ENCODE measurements at places on chromosomes 5 and 9.
A peak's percentile ranks its signal among the peaks of the same experiment; 100 is the strongest.

DNA sequence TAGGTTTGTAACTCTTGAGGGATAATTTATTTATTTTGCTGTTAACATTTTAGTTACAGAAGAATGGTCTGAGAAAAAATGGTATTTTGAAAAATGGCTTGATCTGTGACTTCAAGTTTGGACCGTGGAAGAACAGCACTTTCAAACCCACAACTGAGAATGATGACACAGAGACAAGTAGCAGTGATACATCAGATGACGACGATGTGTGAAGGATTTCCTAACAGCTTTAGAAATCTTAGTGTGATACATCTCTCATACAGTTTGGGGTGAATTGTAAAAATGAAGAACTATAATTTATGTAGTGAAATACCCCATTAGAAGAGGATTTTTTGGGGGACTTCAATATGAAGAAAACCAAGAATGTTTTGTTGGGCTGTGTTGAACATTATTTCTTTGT lies 88.7 kb downstream of the GPBP1 start:
- no peak for DNase-seq

DNA sequence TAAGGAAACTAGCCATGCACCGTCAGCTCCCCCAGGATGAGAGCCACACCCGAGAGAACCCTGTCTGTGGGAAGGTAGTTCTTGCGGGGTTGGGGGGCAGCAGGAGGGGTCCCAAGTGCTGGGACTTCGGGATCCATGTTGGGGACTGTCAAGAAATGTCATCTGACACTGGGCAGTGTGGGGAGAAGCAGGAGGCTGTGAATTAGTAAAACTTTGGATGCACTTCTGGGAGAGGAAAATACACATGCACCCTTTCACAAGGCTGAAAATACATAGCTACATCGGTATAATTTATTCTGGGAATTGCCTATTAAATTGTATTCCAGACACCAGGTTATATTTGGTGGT lies 109.6 kb upstream of the RPS23 start:
- DNase-seq: no peak

- DNase-seq: no peak
These were observed 374.9 kb downstream of the TLE1 start for GRCh38 chr9:81314490-81314889.

DNA sequence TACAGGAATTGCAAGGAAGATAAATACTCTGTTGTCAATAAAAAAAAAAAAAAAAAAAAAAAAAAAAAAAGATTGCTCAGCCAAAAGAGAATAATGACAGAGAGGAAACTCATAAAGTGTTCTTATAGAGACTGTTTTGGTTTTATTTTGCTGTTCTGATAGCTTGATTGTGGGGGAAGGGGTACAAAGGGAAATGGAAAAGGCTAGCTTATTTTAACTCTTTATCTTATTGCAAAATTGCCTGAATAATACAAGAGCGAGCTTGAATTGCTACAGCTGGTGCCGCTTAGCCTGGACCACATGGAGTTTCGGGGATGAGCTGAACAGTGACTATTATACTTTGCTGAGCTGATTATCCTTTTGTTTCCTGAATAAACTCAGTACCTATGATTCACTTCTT lies 31.0 kb upstream of the SHISAL2B start:
- no peak for DNase-seq

- DNase-seq: no peak
These were observed 125.3 kb downstream of the MCTP1 start for GRCh38 chr5:95159603-95160002.

DNA sequence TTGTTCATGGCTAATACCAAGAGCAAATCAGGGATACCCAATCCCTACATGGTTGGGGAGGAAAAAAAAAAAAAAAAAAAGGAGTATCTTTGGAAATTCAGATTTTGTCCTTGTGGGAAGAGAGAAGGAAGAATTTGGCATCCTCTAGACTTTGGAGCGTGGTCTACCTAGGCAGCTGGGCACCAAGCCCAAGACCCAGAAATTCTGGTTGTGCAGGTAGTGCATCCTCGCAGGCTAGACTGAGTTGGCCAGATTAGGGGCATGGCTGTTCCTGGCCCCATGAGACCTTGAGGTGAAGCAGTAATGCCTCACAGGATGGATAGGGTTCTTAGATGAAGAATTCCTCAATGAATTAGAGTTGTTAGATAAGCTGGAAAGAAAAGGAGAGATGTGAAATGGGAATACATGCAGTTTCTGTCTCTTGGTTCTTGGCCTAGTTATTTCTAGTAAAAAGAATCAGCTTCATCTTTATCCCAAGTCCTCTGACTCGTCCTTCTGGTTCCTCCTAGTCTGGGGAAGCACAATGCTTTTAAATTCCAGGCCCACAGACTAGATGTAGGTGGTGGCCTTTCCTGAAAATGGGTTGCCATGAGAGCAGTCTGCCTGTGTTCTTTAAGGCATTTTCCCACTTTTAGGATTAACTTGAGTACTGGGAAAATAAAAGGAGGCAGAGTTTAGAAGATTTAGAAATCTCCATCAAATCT lies 140.5 kb upstream of the RUSC2 start:
- no peak for DNase-seq

DNA sequence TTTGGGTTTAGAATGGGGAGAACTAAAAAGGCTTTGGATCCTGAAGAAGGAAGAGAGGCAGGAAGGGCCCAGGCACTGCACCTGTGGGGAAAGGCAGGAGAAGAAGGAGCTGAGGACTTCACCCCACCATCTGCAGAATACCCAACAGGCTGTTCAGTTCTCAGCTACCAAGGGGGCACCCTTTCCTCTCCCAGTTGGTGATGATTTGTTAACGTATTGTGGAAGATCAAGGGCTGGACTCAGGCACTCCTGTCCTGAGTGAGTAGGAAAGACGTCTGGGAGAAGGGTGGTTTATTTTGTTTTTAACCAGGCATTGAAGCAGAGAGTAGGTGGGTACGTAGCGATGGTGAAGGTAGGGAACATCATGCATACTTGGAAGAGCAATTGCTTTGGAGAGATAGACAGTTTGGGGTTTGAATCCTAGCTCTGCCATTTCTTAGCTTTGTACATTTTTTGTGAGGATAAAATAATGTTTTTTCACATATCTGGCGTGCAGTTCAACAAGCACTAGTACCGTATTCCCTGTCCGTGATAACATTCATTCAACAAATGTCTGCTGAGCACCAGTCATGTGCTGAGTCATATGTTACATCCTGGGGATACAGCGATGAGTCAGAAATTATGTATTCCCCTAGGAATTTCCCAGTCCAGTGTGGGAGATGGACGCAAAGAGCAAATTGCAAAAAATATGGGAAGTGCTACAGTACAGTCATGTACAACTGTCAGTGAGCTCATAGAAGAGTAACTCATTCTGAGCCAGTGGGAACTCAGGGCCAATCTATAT lies 2.1 kb downstream of the MSANTD3 start:
- no peak for DNase-seq

GRCh38 chr9:86464242-86464641 lies 110.0 kb upstream of the TUT7 start:
- no peak for DNase-seq

DNA sequence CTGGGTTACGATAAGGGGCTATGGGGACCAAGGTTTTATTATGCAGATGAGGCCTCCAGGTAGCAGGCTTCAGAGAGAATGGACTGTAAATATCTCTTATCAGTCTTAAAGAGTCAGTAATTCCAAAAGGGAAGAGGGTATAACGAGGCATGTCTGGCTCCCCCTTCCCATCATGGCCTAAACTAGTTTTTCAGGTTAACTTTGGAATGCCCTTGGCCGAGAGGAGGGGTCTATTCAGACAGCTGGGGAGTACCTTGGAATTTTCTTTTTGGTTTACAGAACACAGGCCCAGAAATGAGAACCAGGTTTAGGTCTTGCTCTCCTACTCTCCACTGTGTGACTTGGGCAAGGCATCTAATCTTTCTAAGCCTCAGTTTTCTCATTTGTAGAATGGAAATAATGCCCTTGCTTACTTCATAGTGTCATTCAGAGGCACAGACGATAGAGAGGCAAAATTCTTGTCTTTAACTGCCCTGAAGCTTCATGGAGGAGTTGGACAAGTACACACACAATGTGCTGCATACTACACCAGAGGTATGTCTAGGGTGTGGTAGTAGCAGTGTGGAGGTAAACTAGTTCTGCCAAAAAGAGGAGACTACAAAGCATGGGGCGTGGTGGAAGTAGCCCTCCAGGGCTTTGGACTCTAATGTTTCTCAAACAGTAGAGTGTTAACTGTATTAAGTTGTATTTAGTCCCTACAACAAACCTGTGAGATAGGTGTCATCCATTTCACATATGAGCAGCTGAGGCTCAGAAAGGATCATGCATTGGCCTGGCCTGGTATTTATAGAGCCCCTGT lies 45.5 kb downstream of the IRF1 start:
- DNase-seq: no peak

- DNase-seq: no peak
These were observed 25.5 kb upstream of the SNCAIP start for GRCh38 chr5:122286541-122286940.

DNA sequence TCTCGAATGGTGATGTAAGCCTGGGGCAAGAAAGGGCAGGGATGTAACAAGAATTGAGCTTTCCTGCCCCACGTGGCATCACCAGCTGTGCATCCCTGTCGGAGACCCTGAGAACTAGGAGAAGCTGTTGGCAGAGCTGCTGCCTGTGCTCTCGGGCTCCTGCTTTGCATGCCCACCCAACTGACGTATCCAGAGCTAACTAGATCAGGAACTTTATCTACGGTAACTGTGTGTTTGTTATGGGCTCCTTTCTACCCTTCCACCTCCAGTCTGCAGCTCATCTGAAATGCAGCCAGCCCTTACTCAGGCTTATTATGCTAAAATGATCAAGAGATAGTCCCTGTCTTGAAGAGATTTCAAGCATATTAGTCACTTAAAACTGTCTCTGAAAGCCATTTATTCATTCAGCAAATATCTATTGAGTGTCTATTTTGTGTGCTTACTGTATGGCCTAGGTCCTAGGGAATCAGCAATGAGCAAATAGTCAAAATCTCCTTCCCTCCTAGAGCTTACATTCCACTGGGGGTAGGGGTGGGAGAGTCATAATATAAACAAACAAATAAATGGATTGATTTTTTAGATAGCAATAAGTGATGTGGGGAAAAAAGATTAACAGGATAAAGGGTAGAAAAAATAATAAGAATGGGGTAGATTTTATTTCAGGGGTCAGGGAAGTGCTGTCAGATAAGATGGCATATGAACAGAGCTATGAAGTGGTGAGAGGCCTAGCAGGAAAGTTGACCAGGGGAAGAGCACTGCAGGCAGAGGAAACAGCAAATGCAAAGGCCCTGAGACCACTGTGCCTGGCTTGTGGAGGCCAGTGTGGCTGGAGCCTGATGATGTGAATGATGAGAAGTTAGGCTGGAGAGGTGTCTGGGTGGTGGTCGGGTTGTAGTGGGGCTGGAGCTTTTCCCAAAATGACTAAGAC lies 118.2 kb downstream of the GALNT10 start:
- no peak for DNase-seq

DNA sequence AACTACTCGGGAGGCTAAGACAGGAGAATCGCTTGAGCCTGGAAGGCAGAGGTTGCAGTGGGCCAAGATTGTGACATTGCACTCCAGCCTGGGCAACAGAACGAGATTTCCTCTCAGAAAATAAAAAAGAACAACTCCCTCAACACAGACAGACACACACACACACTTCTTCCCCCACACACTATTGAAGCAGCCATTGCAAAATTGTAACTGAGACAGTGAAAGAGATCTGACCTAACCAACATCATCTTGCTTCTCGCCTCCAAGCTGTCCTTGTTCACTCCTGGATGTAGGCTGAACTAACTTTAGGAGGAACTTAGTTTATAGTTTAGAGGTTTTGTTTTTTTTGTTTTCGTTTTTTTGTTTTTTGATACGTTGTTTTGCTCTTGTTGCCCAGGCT lies 13.0 kb upstream of the PLIN2 start:
- no peak for DNase-seq

GRCh38 chr5:96023518-96023917 lies 61.9 kb upstream of the ELL2 start:
- DNase-seq: no peak

- no peak for DNase-seq
These were observed 215.4 kb upstream of the NR4A3 start for GRCh38 chr9:99606296-99606695.

GRCh38 chr9:92140074-92140753 lies 25.0 kb upstream of the SPTLC1 start:
- peak; percentile 30 for DNase-seq

GRCh38 chr9:116175614-116176013 lies 22.0 kb downstream of the PAPPA start:
- DNase-seq: no peak

DNA sequence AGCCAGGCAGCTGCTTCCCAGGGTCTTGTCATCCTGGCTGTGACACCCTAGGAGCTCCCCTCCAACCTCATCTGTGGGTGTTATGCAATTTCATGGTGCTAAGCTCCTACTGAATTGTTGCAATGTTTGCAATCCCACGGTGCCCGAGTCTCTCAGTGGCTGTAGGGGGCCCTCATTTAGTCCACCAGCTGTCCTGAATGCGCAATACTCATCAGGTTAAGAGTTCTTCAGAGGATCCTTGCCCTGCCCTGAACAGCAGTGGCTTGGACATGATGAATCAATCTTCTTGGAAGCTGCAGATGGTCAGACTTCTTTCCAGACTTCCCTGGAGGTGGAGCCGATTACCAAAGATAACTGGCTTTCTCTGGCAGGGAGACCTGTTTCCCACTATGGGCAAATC lies 584.1 kb downstream of the CCDC171 start:
- DNase-seq: no peak

GRCh38 chr9:75626860-75627259 lies 263.6 kb upstream of the PCSK5 start:
- no peak for DNase-seq

DNA sequence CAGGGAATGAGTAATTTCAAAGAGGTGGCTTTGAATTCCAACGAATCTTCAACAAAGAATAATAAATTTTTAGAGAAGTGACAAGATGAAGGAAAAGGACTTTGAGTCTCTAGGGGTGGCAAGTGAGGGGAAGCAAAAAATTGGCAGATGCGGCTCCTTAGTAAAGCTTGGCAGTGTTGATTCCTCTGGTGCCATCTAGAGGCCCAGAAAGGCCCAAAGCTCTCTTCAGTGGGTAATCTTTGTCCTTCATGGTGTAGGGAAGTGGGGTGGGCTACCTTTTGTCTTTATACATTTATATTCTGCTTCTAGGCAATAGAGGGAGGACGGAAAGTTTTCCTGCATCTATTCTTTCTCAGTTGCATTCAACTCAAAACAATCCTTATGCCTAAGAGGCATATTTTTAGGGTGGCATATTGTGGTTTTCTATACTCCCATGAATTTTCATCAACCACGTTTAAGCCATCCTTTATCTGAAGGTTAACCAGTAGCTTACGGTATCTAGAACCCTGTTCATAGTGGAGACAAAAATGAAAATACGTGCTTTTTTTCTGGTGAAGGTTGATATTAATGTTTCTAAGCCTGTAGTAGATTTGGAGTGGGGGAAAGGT lies 17.5 kb upstream of the ROPN1L start:
- no peak for DNase-seq
